Transverse colon (tissue), 4 donors: ENCODE measurements at places on chromosomes 16 and 17. TPM values are rescaled to one million over a fixed set of nuclear protein-coding genes. Genes with fewer than 3 reads are reported as not detected.
A peak's percentile ranks its signal among the peaks of the same experiment; 100 is the strongest.

The FCSK gene
- 39.3 TPM for total RNA-seq

The KRTAP4-1 gene
- not detected for total RNA-seq

DNA sequence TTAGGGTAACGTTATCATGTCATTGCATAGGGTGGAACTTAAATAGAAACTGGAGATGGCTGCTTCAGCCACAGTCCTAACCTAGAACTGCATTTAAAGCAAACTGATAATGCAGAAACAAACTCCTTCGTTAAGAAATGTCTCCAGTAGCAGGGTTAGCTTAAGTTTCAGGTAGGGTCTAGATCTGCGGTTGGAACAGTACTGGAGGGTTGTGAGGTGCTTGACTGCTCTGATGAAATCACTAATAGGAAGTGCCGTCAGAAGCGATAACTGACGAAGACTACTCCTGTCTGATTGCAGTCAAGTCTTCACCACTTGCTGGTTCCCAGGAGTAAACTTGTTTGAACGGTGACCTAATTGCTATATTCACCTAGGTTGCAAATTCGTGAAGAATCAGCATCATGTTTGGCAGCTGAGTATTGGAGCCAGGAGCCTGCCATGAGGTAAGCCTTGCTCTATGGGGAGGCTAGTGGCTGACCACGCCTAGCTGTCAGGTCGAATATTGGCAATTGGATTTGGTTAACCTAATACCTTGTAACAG lies 24.5 kb downstream of the TRPV2 start:
- DNase-seq, result no peak

DNA sequence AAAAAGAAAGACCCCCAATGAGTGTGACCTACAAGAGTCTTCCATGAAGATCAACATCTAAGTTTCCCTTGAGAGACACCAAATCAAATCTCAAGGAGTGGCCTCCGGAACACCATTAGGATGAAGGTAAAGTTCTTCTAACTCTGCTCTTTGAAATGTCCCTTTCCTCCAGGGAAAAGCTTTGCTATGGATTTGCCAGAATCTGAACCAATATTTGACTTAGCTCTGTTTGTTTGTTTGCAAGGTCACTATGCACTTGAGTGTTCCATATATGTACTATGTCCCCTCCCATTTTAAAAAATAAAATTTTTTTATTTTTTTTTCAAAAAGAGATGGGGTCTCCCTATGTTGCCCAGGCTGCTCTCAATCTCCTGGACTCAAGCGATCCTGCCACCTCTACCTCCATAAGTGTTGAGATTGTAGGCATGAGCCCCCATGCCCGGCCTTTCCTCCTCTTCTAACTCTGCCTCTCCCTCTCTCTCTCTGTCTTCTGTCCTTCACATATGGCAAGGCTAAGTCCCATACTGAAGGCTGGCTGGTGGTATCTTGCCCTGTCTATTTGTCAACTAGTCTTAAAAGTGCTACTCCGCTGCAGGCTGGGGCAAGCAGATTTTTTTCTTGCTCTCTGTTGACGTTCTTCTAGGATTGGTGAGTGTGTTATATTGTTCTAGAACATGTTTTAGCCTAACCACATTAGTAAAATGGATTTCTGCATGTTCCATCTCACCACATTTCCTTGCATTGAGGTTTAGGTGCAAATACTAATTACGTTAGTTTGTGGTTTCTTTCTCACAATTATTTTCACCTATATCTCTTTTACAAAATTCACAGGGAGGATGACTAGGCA lies 276.7 kb upstream of the DYNLRB2 start:
- DNase-seq, result no peak

GRCh38 chr17:2034157-2034556 lies 4.2 kb downstream of the DPH1 start:
- DNase-seq, result no peak

- DNase-seq, result peak; percentile 39
Observed at GRCh38 chr17:83100220-83100852, 20.9 kb downstream of the METRNL start.

DNA sequence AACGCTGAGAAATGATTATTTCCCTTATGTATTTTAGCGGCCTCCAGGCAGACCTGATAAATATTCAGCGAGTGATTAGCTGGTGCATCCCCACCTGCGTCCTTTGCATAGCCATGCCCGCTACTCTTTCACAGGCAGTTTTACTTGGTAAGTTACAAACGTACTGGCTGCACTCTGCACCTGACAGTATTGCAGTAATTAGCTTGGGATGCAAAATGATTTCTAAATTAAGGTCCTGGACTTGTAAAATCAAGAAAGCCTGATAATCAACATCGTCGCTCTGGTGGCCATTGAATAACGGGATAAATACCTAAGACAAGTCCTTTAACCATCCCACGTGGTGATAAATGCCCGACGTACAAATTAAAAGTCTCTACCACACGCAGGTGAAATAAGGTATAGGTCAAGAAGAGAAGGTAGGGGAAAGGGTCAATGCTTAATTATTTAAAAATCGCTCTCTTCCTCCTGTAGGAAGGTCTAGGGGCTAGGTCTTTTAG lies 998 bp upstream of the PRKCA start:
- peak; percentile 10 for DNase-seq
